Stimulated activated CD4-positive, alpha-beta T cell treated with anti-CD3 and anti-CD28 coated beads, Interleukin-1b, Interleukin-23, amount 100 ng/mL, for 24 hours (primary cell): ENCODE measurements at places on chromosomes 7 and 10.
A peak's percentile ranks its signal among the peaks of the same experiment; 100 is the strongest.

- no peak for DNase-seq
These were observed 113.0 kb upstream of the FAM171A1 start for GRCh38 chr10:15484128-15484527.

- DNase-seq = no peak
These were observed 521.4 kb downstream of the ANKRD7 start for GRCh38 chr7:118745927-118746326.

GRCh38 chr7:56019501-56019900 is 31.7 kb downstream of the PSPH start:
- DNase-seq = no peak

DNA sequence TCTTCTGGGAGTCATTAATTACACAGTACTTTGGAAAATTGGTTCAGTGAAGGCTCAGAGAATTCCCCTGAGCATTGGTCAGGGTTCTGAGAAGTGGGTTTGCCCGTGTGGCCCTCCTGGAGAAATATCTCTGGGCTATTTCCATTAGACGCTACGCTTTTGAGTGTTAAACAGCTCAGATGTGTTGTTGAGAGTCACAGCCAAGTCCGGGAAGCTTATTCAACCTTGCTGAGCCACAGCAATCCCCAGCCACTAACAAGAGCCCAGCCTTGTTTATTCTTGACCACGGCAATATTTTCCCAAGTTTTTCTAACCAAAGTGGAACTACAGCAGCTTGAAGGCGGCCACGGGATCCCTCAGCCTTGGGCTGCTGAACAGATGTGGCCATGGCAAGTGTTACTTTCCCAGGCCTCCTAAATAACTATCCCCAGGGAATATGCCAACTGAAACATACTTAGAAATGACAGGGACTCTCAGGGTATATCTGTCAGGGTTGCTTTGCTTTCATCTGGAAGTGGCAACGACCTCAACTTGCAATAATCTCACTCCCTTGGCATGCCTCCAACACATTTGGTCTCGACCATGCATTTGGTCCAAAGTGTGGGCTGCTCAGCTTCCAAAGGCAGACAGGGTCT is 214.7 kb downstream of the EMX2 start:
- no peak for DNase-seq

GRCh38 chr7:129376076-129376777 is 58.0 kb upstream of the STRIP2 start:
- peak; percentile 47 for DNase-seq

GRCh38 chr10:27531336-27531847 is 27.3 kb downstream of the RAB18 start:
- DNase-seq = no peak

GRCh38 chr10:108362961-108363360 is 1198.5 kb upstream of the SORCS1 start:
- no peak for DNase-seq

DNA sequence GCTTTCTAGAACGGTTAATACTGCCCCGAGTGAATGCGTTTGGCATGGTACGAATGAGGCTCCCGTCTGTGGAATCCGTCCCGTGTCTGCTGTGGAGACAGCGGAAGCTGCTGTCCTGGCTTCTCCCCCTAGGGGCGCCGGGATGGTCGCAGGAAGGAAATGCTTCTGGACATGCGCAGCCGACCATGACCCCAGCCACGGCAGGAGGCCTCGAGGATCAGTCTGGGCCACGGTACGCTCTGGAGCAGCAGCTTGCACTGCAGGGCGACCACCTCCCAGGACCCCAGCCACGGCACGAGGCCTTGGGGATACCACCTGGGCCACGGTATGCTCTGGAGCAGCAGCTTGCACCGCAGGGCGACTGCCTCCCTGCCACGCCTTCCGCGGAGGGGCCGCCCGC is 107.9 kb downstream of the CYTH3 start:
- DNase-seq = no peak

GRCh38 chr7:134667899-134668298 is 21.2 kb downstream of the BPGM start:
- DNase-seq = no peak

GRCh38 chr10:18020523-18020922 is 68.8 kb downstream of the SLC39A12 start:
- no peak for DNase-seq

DNA sequence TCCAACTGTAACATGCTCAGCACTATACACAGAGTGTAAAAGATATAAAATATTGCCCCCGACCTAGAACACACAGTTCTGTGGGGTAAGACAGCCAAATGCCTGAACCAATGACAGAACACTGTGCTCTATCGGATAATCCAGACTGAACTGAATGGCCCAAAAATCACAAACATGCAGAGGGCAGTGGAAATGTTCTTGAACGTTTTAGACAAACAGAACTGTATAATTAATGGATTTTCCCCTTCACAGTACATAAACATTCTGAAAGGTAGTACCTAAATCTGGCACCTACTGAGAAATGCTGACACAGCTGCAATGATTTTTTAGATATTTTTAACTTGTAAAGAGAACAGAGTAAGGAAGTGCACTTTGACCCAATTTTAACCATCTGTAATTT is 33.4 kb downstream of the PARD3 start:
- DNase-seq = no peak

- DNase-seq = no peak
These were observed 35.8 kb downstream of the AIFM2 start for GRCh38 chr10:70096705-70097420.

- no peak for DNase-seq
These were observed 9.9 kb upstream of the DOCK1 start for GRCh38 chr10:126895214-126895781.

- no peak for DNase-seq
These were observed 218.4 kb downstream of the GATA3 start for GRCh38 chr10:8272794-8273425.

DNA sequence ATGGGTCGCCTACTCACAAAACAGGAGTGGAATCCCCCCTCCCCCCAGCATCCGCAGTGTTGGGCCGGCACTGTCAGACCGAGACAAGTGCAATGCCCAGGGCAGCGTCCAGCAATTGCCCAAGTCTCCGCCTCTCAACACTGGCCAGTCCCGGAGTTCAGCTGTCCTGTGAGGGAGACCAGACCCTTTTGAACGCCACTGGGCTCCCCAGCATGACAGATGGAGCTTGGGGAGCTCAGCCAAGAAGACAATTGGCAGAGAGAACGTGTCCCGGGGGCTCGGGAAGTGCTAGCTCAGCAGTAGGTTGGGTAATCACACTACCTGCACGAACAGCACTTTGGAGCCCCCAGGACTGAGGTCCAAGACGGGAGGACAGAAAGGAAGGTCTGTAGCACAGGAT is 4.7 kb downstream of the COPS6 start:
- no peak for DNase-seq

- DNase-seq = no peak
These were observed 331.9 kb downstream of the ACTR3B start for GRCh38 chr7:153091477-153091876.

DNA sequence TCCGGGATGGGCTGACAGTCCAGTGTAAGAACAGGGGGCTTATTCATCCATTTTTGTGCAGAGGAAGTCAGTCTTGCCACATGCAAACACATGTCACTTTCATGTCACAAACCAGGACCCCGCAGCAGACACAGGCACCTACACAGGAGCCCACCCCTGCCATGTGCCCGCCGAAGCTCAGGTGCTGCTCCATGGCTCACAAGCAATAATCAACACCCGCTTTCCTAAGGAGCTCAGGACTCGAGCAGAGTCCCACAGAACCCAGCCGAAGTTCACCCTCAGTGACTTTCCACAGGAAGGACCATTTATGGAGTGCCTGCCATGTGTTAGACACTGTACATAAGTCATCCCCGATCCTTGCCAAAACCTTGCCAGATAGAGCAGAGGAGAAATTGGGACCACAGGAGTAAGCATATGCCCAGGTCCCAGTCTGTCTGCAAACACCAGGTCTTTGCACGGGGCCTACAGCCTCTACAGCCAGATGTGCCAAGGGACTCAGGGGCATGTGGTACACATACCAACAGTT is 99.4 kb downstream of the EBF3 start:
- no peak for DNase-seq

- no peak for DNase-seq
These were observed 848.1 kb downstream of the PCDH15 start for GRCh38 chr10:53952698-53953630.

DNA sequence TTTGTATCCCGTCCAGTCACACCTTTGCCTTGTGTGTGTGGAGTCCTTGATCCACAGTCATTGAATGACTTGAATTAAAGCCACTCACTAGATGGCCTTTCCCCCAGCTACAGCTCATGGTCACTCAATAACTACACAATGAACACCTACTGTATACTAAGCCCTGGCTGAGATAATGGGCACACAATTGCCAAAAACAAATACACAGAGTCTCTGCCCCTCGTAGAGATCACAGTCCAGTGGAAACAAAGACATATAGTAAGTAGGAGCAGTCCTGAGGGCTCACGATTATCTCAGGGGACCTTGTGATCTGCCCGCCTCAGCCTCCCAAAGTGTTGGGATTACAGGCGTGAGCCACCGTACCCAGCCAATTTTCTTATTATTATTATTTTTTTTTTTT is 22.1 kb upstream of the DDIT4 start:
- DNase-seq = no peak

DNA sequence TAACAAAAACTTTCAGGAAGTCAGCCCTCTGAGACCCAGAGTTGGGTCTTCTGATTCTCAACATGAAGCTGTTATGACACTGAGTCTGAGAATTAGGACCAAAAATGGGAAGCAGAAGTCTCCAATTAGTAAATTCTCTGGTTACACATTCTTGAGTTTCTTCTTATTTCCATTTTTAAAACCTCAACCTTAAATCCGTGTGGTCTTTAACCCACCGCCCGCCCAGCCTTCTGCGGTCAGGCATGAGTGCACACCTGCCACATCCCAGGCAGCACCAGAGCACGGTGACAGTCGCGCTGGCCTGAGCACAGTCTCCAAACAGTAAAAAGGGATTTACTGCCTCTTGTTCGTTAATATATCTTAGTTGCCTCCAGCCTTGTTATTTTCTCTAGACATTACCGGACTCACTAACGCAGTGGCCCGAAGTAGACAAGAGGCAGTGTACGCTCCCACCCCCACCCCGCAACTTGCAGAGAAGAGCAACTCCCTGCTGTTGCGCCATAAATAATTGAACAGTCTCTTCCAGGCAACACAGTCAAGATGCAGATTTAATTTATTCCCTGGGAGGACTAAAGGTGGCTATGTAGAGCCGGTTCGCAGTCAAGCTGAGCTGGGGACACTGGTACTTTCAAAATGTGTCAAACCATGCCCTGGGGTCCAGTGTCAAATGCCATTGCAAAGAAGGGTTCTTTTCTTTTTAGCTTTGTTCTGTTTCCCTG is 147.0 kb upstream of the CELF2 start:
- no peak for DNase-seq

DNA sequence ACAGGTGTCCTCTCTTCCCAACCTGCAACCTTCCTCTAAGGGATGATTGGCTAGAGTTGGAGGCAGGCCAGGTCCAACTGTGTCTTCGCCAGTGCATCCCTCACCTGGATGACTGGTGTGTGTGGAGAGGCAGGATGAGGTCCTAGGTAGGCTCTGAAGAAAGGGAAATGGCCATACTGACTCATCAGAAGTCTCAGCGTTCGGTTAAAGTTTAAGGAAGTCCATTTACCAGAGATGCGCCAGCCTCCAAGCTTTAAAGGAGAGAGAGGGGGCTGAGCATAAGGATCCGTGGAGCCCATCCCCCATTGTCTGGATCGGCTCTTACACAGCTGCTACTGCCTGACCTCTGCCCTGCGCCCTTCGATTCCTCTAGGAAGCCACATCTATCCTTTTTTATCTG is 4.4 kb downstream of the KEL start:
- no peak for DNase-seq

GRCh38 chr7:128914566-128915151 is 4.2 kb upstream of the KCP start:
- DNase-seq = no peak

GRCh38 chr7:101390901-101391301 is 28.2 kb downstream of the COL26A1 start:
- no peak for DNase-seq

DNA sequence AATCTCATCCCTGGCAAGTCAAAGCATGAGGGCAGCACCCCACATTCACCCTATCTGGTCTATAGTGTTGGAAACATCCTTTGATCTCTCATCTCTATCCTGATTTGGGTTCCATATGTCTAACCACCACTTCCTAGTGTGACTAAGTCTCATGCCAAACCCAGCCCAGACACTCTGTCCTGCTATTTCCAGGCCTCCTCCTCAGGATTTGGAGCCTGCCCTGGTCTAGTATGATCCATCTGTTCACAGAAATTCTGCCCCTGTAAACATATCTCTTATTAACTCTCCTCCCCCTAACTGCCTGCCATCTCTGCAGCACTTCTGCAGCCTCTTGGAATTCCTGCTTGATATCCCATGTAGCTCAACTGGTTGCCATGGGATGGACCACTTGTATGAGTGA is 320.9 kb upstream of the IMMP2L start:
- no peak for DNase-seq

DNA sequence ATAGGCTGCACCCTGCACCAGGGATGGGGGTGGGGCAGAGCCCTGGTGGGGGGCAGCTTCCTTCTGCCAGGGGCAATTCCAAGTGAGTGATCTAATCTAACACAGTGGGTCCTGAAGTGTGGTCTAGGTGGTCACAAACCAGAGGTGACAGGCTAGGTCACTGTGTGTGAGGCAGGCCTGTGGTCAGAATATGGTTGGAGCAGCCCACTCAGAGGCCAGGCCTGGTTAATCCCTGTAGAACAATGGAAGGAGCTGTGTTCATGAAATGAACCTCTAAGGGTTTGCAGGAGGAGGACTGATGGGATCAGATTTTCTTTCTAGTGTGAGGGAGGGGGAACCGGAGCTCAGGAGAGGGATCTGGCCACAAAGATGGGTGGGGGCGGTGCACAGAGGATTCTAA is 10.0 kb upstream of the TSPAN14 start:
- DNase-seq = no peak

DNA sequence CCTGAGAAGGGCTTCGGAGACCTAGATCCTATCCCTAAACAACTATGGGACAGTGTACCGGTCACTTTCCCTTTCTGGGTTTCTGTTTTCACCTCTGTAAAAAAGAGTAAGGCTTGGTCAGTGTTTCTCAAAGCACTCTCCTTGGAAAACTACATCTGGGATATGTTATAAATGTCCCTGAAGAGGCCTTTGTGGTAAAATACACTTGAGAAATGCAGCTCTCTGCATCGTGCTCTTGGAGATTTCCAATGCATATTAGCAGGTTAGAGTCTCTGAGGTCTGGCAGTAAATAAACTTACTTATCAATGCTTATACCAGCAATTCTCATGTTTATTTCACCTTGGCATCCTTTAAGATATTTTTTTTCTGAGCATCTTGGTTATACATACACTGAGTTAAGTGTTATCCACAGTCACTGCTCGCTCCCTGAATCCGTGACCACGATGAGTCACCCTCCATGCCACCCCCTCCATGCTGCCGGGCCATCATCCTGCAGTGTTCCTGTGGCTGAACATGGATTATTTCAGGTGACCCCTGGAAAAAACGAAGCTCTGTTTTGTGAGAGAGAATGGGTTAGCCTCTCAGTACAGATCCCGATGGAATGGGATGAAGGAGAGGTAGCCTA is 3.3 kb upstream of the TBXAS1 start:
- no peak for DNase-seq

GRCh38 chr7:44262031-44262430 is 61.3 kb downstream of the YKT6 start:
- no peak for DNase-seq

GRCh38 chr10:90889636-90890035 is 17.9 kb downstream of the RPP30 start:
- no peak for DNase-seq
